ENCODE measurements at places on chromosomes 7 and 10.

DNA sequence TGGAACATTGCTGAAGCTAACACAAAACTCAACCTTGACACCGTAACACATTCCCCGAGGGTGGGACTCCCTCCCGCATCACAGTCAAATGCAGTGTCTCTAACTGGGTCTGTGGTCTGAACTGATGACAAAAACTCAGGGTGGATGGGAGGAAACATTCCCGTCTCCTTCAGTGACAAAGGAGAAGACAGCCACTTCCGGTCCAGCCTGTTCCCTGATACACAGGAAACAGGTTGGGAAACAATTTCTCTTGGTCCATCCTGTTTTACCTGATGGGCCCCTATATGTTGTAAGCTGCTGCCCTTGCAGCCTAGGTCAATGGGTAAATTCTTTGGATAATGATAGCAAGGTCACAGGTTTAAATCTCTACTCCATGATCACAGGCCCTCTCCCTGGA is 20.4 kb downstream of the SLC13A4 start:
- no peak for DNase-seq

GRCh38 chr10:96261132-96261531 is 10.2 kb downstream of the BLNK start:
- DNase-seq, result no peak

DNA sequence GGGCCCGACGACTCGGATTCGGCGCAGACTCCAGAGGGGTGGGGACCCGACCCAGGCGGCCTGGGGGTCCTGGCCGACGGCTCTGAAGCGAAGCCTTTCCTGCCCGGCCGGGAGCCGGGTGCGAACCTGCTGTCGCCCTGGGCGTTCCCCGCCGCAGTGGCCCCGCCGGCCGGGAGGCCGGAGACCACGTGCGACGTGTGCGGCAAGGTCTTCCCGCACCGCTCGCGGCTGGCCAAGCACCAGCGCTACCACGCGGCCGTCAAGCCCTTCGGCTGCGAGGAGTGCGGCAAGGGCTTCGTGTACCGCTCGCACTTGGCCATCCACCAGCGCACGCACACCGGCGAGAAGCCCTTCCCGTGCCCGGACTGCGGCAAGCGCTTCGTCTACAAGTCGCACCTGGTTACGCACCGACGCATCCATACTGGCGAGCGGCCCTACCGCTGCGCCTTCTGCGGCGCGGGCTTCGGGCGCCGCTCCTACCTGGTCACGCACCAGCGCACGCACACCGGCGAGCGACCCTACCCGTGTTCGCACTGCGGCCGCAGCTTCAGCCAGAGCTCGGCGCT is 15.4 kb downstream of the ZNF316 start:
- no peak for DNase-seq

- DNase-seq, result no peak
These were observed 145.0 kb downstream of the C7orf25 start for GRCh38 chr7:42766782-42767423.

DNA sequence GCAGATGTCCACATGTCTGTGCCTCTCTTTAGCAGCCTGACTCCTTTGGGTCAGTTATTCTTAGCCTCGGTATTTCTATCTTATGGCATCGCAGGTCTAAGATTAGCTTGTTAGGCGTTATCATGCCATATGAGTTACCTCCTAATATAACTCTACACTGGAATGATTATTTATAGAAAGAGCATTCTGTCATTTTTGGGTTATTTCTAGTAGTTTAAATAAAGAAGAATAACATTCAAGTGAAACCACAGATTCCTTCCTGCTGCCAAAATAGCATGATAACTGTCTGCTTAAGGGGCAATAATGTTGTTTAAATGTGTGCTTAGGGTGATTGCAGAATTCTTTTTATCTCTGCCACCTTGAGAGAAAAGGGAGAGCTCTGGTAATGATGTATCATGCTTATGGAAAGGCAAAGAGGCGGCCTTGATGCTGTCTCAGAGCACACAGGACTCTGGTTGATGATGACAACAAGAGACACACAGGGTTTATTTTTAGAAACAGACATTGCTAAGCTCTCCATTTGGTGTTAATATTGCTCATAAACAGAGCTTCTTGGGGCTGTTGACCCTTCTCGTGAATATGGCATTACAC is 10.4 kb downstream of the HDAC9 start:
- no peak for DNase-seq

DNA sequence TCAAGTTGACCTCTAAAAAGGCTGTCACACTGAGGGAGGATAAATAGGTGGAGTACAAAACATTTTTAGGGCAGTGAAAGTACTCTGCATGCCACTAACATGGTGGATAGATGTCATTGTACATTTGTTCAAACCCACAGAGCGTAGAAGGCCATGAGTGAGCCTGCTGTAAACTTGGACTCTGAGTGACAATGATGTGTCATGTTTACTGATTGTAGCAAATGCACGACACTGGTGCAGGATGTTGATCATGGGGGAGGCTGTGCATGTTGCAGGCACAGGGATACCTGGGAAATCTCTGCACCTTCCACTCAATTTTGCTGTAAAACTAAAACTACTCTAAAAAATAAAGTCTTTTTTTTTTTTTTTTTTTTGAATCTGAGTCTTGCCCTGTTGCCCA is 52.5 kb upstream of the GRID1 start:
- DNase-seq, result no peak

All from CD4-positive, alpha-beta T cell treated with Interleukin-1 beta for 1 hour (primary cell).